GM23248 (cell line): ENCODE measurements at places on chromosomes 2 and 18.

GRCh38 chr2:166282154-166282553, 93.6 kb downstream of the SCN9A start:
- no peak for DNase-seq

- DNase-seq: no peak
Observed at GRCh38 chr2:145691659-145692058, 1171.7 kb upstream of the ZEB2 start.

- peak; percentile 63 for DNase-seq
Observed at GRCh38 chr2:108449410-108450130, 564 bp downstream of the GCC2 start.

- DNase-seq: peak; percentile 16
Observed at GRCh38 chr2:37829616-37830395, 95.3 kb upstream of the RMDN2 start.

- no peak for DNase-seq
Observed at GRCh38 chr2:181366675-181367175, 90.5 kb upstream of the ITGA4 start.

GRCh38 chr2:142878031-142878678, 691 bp downstream of the KYNU start:
- DNase-seq: no peak

GRCh38 chr2:138209009-138209408, 244.7 kb downstream of the HNMT start:
- no peak for DNase-seq

- no peak for DNase-seq
Observed at GRCh38 chr2:105836840-105837692, 92.4 kb downstream of the NCK2 start.
